A549 (cell line): ENCODE measurements at places on chromosomes 12 and 14.

- DNase-seq: no peak
Observed at GRCh38 chr14:36807727-36808126, 146.1 kb downstream of the PAX9 start.

DNA sequence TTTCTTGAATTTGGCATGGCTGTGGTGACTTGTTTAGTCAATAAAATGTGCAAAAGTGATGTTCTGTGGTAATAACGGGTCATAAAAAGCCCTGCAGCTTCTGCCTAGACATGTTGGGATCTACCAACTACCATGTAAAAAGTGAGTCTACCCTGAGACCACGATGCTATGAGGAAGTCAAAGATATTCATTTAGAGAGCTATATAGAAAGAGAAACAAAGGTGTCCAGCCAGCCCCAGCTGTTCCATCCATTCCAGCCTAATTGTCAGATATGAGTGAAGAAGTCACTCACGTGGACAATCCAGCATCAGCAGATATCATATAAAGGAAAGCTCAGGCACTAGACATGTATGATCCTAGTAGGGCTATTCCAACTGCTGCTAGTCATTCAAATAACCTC is 117.2 kb upstream of the SSTR1 start:
- no peak for DNase-seq

GRCh38 chr14:69685716-69686115 is 74.3 kb downstream of the SUSD6 start:
- no peak for DNase-seq

- DNase-seq: no peak
Observed at GRCh38 chr12:78792052-78792698, 72.4 kb upstream of the SYT1 start.

DNA sequence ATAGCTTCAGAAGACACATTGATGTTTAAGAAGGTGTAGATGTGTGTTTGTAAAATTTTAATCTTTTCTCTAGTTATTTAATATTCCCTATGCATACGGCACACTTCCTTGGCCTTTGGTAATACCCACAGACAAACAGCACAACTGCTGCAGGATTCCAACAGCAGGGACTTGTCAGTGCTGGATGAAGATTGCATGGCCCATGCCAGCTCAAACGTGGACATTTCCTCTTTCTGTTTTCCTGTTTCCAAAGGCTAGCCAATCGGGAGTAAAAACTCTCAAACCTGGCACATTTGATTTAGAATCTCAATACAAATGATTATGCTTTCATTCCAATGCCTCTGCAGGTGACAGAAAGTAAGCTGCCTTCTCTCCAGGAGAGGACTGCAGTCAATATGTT is 22.5 kb upstream of the PDE3A start:
- no peak for DNase-seq

- no peak for DNase-seq
Observed at GRCh38 chr12:117863002-117863709, 105.6 kb downstream of the KSR2 start.

DNA sequence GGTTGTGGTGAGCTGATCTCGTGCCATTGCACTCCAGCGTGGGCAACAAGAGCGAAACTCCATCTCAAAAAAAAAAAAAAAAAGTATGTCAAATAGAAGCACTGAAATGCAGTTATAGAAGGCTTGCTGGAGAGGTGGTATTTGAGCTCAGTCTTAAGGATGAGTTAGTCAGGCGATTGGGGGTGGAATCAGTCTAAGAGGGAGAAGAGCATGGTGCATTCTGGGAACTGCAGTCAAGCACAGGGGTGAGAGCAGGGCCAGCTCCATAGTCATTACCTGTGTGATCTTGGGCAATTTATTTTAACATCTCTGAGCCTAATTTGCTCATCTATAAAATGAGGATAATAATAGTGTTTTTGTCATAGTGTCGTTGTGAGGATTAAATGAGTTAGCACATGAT is 5.9 kb upstream of the GNB3 start:
- DNase-seq: no peak

- DNase-seq: peak; percentile 14
Observed at GRCh38 chr14:67167420-67168109, 21.7 kb upstream of the GARIN2 start.

DNA sequence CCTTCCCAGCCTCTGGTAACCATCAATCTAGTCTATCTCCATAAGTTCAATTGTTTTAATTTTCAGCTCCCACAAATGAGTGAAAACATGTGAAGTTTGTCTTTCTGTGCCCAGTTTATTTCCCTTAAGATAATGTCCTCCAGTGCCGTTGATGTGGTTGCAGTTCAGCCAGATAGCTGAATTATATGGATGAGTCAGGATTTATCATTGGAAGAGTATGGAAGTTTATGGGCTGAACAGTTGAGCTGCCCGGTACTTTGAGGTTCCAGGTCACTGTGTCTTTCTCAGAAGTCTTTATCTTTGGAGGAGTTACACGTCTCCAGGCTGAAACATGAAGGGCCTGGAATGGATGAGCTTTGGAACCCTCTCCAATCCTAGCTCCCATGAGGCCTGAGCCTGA is 120.1 kb downstream of the ASCL4 start:
- no peak for DNase-seq

DNA sequence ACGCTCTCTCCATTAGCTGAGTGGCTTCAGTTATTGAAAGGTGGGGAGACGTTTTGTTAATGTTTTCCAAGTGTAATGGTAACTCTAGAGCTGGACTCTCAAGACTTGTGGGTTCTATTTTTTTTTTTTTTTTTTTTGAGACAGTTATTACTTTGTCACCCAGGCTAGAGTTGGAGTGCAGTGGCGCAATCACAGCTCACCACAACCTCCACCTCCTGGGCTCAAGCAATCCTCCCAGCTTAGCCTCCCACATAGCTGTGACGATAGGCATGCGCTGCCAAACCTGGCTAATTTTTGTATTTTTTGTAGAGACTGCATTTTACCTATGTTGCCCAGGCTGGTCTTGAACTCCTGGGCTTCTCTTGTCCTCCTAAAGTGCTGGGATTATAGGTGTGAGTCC is 26.2 kb downstream of the ATF1 start:
- no peak for DNase-seq

DNA sequence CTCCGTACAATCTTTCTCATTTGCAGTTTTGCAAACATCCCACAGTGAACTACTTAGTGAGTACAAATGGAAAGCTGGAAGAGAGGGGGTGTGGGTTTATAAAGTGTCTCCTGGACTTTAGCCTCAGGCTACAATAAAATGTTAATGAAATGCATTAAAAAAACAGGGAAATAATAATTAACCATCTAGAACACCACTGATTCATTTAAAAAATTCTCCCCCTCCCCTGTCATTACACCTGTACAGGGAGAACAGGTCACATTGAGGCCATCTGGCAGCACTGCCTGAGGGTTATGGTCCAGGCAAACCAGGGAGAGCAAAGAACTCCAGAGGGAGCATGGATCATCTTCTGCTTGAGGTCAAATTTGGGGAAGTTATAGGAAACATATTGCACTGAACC is 96.3 kb downstream of the TSPAN8 start:
- DNase-seq: no peak

GRCh38 chr14:85466678-85467077 is 63.3 kb upstream of the FLRT2 start:
- DNase-seq: peak; percentile 25
